ENCODE measurements at places on chromosomes 6 and 20.
A peak's percentile ranks its signal among the peaks of the same experiment; 100 is the strongest.

GRCh38 chr6:24743265-24743943 is 24.4 kb upstream of the C6orf62 start:
- peak; percentile 98 for DNase-seq

GRCh38 chr20:58893355-58894120 is 41.0 kb downstream of the GNAS start:
- no peak for DNase-seq

- no peak for DNase-seq
Observed at GRCh38 chr6:136067731-136068341, 182.3 kb downstream of the MTFR2 start.

DNA sequence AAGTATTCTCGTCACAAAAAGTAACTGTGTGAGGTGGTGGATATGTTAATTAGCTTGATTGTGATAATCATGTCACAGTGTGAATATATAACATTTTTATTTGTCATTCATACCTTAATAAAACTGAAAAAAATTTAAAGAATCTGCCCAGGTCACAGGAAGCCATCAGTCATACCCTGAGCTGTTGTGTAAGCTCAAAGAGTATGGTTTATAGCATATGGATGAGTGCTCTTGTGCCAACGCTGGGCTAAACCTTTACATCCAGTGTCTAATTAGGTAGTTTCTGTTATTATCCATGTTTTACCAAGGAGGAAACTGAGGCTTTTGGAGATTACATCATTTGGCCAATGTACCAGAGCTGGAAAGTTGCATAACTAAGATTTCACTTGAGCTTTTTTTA is 11.4 kb downstream of the PKIG start:
- DNase-seq: no peak

GRCh38 chr6:79077715-79078074 is 359 bp downstream of the PHIP start:
- DNase-seq: no peak

Measured in SJSA1 (cell line).